ENCODE measurements at places on chromosomes 11 and 22. TPM values are rescaled to one million over a fixed set of nuclear protein-coding genes. Genes with fewer than 3 reads are reported as not detected.

Gene SUSD2
- polyA plus RNA-seq: 0.82 TPM

Gene TSKU
- polyA plus RNA-seq: 18.3 TPM

- peak; percentile 67 for DNase-seq
These were observed 73.2 kb downstream of the ARHGAP8 start for GRCh38 chr22:44825310-44826150.

GRCh38 chr22:49008682-49009235, 818.9 kb downstream of the BRD1 start:
- no peak for DNase-seq

DNA sequence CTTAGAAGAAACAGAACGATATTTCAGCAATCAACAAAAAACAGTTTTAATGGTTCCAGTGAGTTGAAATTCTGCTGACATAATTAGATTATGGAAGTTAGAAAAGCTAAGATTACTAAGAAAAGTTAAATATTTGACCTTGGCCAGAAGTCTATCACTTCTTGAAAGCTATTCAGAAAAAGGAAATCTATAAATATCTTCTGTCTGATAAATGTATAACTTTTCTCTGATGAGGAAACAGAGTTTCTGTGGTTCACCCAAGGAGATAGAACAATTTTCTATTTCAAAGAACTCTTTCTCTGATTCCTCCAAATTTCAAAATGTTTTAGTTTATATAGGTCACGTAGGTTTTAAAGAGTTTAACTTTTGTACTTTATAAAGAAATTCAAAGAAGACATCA, 438.4 kb upstream of the CHORDC1 start:
- no peak for DNase-seq

DNA sequence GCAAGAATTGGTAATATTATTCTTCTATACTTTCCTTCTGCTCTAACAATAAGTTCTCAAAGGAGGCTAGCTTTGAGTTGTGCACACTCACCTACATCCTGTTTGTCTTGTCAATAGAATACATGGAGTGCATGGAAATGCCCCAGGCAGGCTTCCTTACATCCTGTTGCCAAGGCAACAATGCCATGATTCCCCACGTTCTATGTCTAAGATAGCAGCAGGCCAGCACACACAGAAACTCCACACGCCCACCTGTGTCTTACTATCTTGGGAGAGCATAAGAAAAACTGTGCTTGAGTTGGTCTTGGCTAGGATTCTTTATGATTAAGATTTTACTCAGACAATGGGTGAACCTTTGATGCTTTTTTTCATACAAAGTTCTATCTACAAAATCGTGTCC, 379.2 kb downstream of the AASDHPPT start:
- no peak for DNase-seq

GRCh38 chr22:46956498-46957215, 194.2 kb downstream of the TBC1D22A start:
- DNase-seq: no peak

- DNase-seq: no peak
These were observed 638 bp upstream of the TENM4 start for GRCh38 chr11:79441461-79441875.

DNA sequence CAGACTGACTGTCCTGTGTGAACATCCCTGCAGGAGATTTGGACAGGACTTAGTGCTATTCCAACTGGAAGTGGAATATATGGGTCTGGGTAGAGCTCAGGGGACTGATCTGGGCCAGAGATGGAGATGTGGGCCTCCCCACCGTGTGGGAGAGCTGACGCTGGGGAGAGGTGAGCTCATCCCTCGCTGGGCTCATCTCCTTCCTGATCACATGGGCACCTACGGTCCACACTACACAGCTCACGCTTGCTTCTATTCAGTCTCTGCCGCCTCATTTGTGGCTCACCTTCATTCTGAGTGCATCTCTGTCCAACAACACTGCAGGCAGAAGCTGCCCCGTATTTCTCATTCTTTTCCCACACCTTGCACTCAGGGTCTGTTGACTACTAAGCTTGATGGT, 16.6 kb upstream of the RAB1B start:
- no peak for DNase-seq

DNA sequence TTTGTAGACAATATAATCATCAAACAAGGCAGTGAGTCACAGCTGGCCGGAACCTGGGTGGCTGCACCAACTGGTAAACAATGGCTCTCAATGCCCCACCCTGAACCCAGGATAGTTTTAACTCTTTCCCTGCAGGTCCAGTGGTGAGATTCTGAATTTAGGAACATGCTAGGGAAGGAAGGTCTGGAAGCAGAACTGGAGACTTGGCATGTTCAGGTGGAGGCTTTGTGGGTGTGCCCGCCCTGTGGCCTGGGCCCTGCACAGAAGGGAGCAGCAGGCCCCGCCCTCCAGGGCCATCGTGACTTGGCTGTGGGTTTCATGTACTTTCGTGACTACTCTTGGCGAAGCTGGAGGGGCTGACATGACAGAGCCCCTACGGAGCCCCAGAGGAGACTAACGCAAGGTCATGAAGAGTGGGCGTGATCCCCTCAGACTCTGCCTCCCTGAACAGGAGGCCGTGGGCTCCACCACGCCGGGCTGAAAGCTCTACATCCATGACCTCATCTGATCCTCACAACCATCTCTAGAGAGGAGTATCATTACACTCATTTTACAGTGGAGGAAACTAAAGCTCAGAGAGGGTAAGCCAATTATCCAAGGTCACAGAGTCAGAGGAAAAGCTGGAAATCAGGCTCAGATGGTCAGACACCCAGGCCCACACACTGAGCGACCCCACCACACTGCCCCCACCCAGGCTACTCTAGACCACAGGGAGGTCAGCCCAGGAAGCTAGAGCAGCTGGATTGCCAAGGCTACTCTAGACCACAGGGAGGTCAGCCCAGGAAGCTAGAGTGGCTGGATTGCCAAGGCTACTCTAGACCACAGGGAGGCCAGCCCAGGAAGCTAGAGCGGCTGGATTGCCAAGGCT, 27.3 kb downstream of the MAFF start:
- DNase-seq: no peak

Data from SK-N-SH (cell line).